ENCODE measurements at places on chromosomes 2 and 18. TPM values are rescaled to one million over a fixed set of nuclear protein-coding genes. Genes with fewer than 3 reads are reported as not detected.

CTLA4 gene
- total RNA-seq: not detected

IL37 gene
- total RNA-seq: not detected

ACTG2 gene
- 2.2 TPM for total RNA-seq

DNA sequence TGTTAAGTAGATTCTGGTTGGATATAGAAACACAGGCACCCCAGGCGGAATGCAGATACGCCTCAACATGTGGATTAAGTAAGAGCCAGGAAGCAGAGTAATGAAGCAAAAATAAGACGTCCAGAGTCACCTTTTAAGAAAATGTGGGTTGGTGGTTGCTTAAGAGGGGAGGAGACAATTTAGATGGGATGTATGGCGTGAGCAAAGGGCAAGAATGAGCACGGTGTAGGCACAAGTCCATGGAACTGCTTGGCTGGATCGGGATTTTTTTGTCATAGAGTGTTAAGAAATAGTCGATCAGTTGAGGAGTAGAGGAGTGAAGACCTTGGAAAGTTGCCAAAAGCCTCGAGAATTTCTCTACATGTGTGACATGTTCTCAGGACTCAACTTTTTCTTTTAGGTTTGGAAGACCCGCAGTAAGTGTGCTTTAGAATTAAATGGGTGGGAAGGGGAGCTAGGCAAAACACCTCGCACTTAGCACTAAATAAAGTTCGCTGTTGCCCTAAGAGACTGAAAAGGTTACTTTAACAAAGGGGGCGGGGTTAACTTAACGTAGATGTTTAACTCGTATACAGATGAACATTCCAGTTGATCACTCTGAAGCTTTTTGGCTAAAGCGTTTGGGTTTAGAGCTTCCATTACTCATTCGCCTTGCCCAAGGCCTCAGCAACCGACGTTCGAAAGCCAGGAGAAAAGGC, 716 bp upstream of the SLC39A10 start:
- peak; percentile 22 for DNase-seq

DNA sequence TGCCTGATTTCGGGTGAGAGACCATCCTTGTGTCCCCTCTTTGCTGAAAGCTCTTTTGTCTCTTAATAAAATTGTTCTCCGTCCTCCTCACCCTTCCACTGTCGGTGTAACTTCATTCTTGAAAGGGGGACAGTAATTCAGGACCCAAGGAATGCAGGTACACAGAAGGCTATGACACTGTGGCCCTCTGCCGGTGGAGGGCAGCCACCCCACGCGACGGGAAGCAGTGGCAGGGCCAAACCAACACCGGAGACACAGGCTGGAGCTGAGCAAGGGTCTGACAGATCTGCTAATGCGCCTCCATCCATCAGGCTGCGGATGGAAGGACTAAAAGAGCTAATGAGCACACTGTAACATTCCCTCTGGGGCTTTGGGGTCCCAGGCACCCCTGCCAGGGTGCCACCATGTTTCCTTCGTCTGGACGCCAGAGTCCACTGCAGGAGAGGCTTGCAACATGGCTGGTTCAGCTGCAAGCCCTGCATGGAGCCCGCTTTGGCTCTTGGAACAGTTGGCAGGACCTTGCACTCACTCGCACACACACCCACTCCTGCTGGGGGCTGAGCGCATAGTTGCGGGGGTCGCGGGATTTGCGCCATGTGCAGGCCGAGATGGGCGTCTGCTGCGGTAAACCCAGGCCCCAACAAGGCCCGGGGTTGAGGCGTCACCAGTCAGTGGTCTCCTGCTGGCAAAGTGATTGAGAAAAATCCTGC, 544.1 kb upstream of the CDH7 start:
- DNase-seq: peak; percentile 31

- DNase-seq: peak; percentile 80
These were observed 3.6 kb downstream of the ZNF516 start for GRCh38 chr18:76491473-76491775.

- no peak for DNase-seq
These were observed 64.4 kb downstream of the LCLAT1 start for GRCh38 chr2:30511122-30512083.

- no peak for DNase-seq
These were observed 208.5 kb upstream of the SPOPL start for GRCh38 chr2:138293045-138293444.

DNA sequence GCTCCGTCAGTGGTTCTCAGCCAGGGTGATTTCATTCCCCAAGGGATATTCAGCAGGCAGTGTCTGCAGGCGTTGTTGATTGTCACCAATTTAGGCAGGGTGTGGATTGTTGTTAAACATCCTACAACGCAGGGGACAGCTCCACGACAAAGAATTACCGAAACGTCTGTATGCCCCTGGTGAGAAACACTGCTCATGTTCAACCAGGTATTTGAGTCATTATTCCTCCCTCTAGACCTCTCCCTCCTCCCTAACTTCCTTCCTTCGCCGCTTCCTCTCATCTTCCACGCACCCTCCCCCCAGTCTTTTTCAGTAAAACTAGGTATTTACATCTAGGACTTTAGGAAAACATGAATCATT, 50.8 kb downstream of the NCK2 start:
- DNase-seq: no peak
